ENCODE measurements at places on chromosomes 6 and 20.

DNA sequence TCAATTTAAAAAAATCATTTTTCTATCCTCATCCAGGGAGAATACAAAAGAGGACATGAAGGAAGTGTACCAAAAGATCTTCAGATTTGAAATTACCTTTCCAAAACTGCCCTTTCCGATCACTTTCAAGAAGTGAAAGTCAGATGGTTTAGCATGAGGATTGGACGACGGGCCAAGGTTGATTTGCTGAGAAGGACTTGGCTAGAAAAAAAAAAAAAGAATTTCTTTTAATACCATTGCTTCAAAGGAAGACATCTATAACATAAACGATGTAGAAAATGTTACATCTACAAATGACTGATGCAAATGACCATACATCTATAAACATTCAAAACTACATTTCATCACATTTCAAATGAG lies 120.9 kb upstream of the SLC2A12 start:
- no peak overlapping the region for H3K27ac ChIP-seq
- DNase-seq: no peak
- H3K4me3 ChIP-seq: peak overlapping the region; percentile 90
- peaks cover 19% of the 10 kb centered on the region for H3K4me1 ChIP-seq
- no peaks in the 10 kb centered on the region for H3K27me3 ChIP-seq
- H3K36me3 ChIP-seq: peaks cover 53% of the 10 kb centered on the region

GRCh38 chr20:31602779-31603441 lies 2.2 kb upstream of the ID1 start:
- peak; percentile 97 for DNase-seq
- peak overlapping the region; percentile 67 for H3K27ac ChIP-seq
- peaks cover 23% of the 10 kb centered on the region for H3K4me1 ChIP-seq
- H3K27me3 ChIP-seq: no peaks in the 10 kb centered on the region

DNA sequence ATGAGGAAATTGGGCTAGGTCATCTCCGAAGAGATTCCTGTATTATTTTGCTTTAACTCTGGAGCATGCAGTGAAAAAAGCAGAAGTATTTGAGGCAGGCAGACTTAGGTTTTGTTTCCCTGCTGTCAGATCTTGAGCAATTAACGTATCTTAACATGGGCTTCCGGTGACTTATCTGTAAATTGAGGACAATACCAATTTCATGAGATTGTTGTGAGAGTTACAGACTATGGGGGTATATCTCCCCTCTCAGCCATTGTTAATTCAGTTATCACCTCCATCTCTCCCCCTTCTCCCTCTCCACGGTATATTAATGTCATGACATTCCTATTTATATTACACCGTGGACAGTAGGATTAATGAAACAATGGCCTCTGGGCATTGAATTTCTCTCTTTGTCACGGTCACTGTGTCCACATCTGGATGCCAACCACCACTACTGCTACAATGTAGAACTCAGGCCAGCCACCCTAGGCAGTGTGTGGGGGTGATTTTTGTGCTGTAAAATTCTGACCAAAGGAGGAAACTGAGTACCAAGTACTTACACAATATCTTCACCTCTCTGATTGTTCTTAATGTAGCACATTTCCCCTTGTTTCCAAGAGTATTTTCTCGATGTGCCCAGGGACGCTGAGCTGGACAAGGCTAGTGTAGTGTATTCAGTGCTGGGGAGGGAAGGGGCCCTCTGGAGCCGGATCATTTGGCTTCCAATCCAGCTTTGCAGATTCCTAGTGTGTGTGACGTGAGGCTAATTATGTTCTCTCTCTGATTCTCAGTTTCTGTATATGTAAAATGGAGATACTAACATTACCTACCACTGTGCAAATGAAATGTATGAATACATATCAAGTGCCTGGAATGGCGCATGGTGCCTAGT lies 77.2 kb downstream of the GCNT2 start:
- H3K36me3 ChIP-seq: no peaks in the 10 kb centered on the region
- H3K4me3 ChIP-seq: no peak overlapping the region
- H3K4me1 ChIP-seq: no peaks in the 10 kb centered on the region
- no peak for DNase-seq

GRCh38 chr6:20946890-20947289 lies 412.6 kb downstream of the CDKAL1 start:
- H3K36me3 ChIP-seq: no peaks in the 10 kb centered on the region
- H3K27me3 ChIP-seq: no peaks in the 10 kb centered on the region
- no peak for DNase-seq
- no peaks in the 10 kb centered on the region for H3K4me1 ChIP-seq
- H3K4me3 ChIP-seq: no peak overlapping the region
- no peak overlapping the region for H3K27ac ChIP-seq

DNA sequence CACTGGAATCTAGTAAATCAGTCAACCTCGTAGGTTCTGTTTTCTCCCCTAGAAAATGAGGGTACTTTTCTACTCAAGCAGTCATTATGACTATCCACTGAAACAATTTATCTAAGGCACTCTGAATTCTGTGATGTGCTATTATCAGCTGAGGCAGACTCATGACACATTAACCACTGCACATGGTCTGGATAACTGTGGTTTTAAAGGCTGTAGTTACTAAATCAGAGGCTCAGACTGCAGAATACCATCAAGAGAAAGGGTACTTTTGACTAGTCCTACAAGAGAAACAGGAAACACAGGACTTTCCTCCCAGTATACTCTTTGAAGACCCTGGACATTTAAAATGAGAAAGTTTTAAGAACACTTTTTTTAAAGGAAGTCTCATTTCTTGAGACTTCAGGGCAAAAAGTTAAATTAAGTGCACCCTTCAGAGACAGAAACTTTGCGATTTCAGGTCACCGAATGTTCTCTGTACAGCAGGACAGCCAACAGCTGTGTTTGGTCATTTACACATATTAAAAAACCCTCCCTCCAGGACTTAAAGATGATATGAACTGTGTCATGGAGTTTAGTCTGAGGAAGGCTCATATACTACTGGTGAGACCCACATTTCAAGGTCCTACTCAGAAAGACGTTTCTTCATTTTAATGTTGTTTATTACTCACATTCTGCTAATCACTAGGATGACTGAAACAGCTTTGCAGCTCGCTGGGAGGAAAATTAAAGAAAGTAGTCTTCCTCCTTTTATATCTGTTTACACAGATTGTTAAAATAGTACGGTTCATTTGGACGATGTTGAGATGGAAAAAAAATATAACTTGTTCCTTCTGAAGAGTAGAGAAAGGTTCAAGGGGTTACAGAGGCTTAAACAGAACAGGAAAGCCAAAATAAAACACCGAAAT lies 19.9 kb downstream of the ATXN1 start:
- H3K4me1 ChIP-seq: peaks cover 12% of the 10 kb centered on the region
- peak; percentile 98 for DNase-seq
- H3K27ac ChIP-seq: peak overlapping the region; percentile 98
- no peak overlapping the region for H3K4me3 ChIP-seq

- peaks cover 56% of the 10 kb centered on the region for H3K27me3 ChIP-seq
- no peak overlapping the region for H3K4me3 ChIP-seq
- H3K27ac ChIP-seq: no peak overlapping the region
- H3K36me3 ChIP-seq: no peaks in the 10 kb centered on the region
- H3K4me1 ChIP-seq: peaks cover 13% of the 10 kb centered on the region
These were observed 113.1 kb downstream of the TRIM27 start for GRCh38 chr6:28810659-28811053.

DNA sequence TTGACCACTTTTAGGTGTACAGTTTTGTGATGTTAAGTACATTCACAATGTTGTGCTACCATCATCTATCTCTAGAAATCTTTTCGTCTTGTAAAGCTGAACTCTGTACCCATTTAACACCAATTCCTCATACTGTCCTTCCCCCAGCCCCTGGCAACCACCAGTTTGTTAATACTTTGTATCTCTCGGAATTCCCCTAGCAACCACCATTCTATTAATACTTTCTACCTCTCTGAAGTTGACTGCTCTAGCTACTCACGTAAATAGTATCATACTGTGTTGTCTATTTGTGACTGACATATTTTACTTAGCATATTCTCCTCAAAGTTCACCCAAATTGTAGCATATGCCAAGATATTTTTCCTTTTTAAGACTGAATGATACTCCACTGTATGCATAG lies 82.3 kb upstream of the CLDN20 start:
- H3K36me3 ChIP-seq: no peaks in the 10 kb centered on the region
- no peaks in the 10 kb centered on the region for H3K27me3 ChIP-seq
- DNase-seq: no peak
- no peak overlapping the region for H3K27ac ChIP-seq

- H3K4me3 ChIP-seq: no peak overlapping the region
- H3K36me3 ChIP-seq: no peaks in the 10 kb centered on the region
- DNase-seq: peak; percentile 22
These were observed 280.9 kb downstream of the QKI start for GRCh38 chr6:163695414-163695864.

- no peak for DNase-seq
- H3K27ac ChIP-seq: peak overlapping the region; percentile 56
- peaks cover 17% of the 10 kb centered on the region for H3K4me1 ChIP-seq
- peaks cover 17% of the 10 kb centered on the region for H3K36me3 ChIP-seq
- H3K4me3 ChIP-seq: no peak overlapping the region
These were observed 10.3 kb downstream of the RMND1 start for GRCh38 chr6:151441390-151442166.

DNA sequence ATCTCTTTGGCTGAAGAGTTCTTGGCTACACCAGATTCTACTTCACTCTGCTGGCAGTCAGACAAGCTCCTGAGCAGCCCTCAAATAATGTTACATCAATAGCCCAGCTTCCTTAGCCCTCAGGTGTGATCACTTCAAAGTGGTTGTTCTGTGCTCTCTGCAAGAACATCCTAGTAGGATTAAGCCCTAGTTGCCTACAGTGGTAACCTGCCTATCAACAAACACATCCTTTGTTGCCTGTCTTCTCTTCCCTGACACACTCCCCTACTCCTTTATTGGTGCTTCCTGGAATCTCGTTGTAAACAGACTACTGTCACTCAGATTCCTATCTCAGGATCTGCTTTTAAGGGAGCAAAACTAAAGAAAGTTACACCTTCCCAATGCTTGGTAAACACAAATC lies 45.1 kb upstream of the TASP1 start:
- DNase-seq: no peak
- H3K4me1 ChIP-seq: no peaks in the 10 kb centered on the region
- no peak overlapping the region for H3K27ac ChIP-seq
- no peak overlapping the region for H3K4me3 ChIP-seq
- no peaks in the 10 kb centered on the region for H3K36me3 ChIP-seq

DNA sequence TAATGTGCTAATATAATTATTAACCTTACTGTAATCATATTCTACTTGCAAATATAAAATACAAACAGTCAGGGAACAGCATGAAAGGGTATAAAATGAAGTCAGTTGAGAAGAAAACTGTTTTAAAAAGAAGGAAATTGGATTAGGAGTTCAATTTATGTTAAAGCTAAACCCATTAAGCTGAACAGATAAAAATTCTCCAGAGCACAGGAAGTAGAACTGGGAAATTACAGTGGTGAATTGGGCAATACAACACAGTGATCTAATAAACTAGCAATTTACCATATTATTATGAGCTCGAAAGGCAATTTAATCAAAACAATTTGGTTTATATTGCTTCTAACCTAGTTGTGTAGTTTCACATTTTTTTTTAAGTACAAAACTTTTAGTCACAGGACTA lies 407.4 kb upstream of the RGS17 start:
- no peaks in the 10 kb centered on the region for H3K36me3 ChIP-seq
- no peak overlapping the region for H3K4me3 ChIP-seq
- H3K4me1 ChIP-seq: no peaks in the 10 kb centered on the region
- no peaks in the 10 kb centered on the region for H3K27me3 ChIP-seq

DNA sequence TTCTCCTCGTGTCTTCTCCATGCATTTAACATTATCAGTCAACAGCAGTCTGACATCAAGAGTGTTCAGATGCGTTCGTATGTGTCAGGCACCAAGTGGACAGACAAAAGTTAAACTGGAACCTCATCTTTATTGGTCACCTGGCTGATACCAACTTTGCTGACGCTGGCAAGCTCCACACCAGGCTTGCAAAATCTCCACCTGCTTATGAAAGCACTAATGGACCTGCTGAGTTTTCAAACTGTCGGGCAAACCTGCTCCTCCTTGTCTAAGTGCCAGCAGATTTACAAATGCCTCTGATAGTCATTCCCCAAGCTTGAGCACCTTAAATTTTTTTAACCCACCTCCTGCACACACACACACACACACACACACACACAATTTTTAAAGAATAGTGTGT lies 27.9 kb upstream of the DSP start:
- H3K36me3 ChIP-seq: no peaks in the 10 kb centered on the region
- H3K4me1 ChIP-seq: no peaks in the 10 kb centered on the region
- H3K27me3 ChIP-seq: peaks cover 41% of the 10 kb centered on the region
- H3K27ac ChIP-seq: no peak overlapping the region
- no peak overlapping the region for H3K4me3 ChIP-seq

DNA sequence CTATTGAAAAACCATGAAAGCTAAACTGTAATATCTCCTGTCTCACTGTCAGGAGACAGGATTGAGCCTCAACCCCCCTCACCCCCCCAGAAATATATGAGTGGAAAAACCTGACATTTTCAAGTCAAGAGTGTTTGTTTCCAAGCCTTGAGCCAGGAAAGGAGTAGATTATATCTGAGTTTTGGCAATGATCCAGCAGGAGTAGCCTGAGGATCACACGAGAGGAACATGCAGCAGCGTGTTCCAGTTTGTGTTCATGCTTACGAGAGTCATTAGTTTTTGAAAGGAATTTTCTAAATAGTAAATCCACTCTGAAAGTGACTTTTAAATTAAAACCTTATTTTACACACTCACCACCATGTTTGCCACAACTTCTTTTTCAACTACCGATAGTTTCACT lies 15.8 kb downstream of the IL22RA2 start:
- no peak for DNase-seq
- no peaks in the 10 kb centered on the region for H3K36me3 ChIP-seq
- H3K27me3 ChIP-seq: no peaks in the 10 kb centered on the region
- H3K4me3 ChIP-seq: no peak overlapping the region
- H3K27ac ChIP-seq: no peak overlapping the region
